ENCODE measurements at places on chromosomes 1 and 21.

- H3K4me1 ChIP-seq: no peaks in the 10 kb centered on the region
- H3K36me3 ChIP-seq: no peaks in the 10 kb centered on the region
- DNase-seq: no peak
- no peak overlapping the region for H3K27ac ChIP-seq
- no peaks in the 10 kb centered on the region for H3K27me3 ChIP-seq
Observed at GRCh38 chr1:63746129-63746864, 27.5 kb upstream of the ROR1 start.

- H3K27me3 ChIP-seq: no peaks in the 10 kb centered on the region
- H3K4me3 ChIP-seq: no peak overlapping the region
- peaks cover 6% of the 10 kb centered on the region for H3K4me1 ChIP-seq
- DNase-seq: no peak
Observed at GRCh38 chr1:185960422-185961321, 226.5 kb downstream of the HMCN1 start.

DNA sequence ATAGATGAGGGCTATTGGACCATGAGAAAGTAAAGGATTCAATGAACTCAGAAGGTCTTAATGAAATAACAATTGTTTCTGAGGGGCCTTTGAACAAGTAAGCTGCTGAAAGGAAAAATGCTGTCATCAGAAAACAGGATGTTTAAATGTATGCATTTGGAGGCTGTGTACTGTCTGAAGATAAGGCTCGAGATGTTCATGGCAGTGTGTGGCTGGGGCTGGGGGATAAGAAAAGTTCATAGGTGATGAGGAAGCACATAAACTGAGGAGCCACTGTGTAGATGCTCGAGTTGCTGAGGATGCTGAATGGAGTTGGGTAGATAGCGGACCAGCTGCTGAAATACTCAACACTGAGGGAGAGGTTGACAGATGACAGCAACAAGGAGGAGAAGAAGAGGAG lies 17.8 kb downstream of the THEM4 start:
- no peaks in the 10 kb centered on the region for H3K27me3 ChIP-seq
- peaks cover 2% of the 10 kb centered on the region for H3K4me1 ChIP-seq
- DNase-seq: no peak
- H3K36me3 ChIP-seq: peaks cover 49% of the 10 kb centered on the region
- H3K4me3 ChIP-seq: no peak overlapping the region

DNA sequence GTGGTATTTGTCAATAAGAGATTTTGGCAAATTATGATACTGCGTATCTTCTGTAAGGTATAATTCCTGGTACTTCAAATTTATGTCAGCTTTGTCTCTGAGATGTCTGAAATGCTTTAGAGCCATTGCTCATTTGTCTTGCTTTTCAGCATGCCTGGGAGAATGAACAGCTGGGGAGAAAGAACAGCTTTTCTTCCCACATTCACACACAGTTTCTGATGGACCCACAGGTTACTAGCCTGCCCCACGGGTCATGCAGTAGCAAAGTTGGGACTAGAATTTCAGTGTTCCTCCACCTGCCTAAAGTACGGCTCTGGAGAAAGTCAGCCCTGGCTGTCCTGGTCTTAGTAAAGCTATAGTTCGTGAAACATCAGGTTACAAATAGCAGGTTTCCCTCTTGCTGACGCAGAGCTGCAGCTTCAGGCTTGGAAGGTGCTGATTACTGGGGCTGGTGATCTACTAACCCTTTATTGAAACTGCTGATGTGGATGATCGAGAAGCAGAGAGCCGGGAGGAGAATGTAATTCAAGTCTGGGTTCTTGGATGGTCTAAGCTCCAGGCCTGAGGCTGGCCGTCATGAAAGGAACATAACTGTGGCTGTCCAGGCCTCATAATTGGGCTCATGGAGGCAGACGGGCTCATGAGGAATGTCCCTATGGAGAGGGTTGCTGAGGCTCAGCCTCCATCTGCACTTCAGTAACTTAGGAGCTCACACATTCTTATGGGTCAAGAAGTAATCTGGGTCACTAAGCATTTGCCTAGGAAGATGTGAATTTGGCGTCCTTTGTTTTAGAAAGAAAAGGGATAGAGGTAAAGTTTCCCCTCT lies 12.4 kb downstream of the GALNT2 start:
- no peak overlapping the region for H3K27ac ChIP-seq
- H3K4me1 ChIP-seq: no peaks in the 10 kb centered on the region
- no peak overlapping the region for H3K4me3 ChIP-seq
- no peaks in the 10 kb centered on the region for H3K27me3 ChIP-seq

DNA sequence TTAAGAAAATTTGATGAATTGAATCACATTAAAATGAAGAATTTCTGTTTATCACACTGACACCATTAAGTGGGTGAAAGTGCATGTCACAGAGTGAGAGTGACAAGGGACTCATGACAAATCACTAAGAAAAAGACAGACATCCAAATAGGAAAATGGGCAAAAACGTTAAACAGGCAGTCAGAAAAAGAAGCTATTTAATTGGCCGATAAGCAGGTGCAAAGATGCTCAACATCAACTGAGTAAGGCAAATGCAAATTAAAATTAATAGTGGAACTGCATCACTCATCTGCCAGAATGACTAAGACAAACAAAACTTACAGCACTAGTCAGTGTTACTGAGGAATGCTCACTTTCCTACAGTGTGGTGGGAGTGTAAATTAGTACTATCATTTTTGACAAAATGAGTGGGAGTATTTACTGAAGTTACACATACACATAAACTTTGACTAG lies 39.2 kb upstream of the RUNX1 start:
- no peaks in the 10 kb centered on the region for H3K27me3 ChIP-seq
- no peak overlapping the region for H3K27ac ChIP-seq
- no peak for DNase-seq
- H3K4me3 ChIP-seq: no peak overlapping the region
- H3K36me3 ChIP-seq: no peaks in the 10 kb centered on the region
- no peaks in the 10 kb centered on the region for H3K4me1 ChIP-seq

DNA sequence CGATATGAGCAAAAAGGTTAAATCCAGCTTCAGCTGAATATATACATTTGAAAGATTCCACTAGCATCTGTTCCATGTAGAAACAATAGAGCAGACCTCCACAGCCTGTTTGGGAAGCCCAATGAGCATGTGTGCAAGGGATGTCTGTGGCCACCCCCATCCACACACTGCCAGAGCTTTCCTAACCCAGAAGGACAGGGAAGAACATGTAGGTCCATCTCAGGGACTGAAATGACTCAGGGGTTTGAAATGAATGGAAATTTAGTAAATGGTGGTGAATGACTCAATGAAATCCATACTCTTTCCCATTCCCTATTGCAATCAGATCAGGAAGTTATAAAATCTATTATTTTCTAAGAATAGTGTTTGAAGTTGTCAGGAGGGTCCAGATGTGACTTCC lies 397.2 kb downstream of the DUSP10 start:
- H3K36me3 ChIP-seq: no peaks in the 10 kb centered on the region
- DNase-seq: no peak
- no peaks in the 10 kb centered on the region for H3K4me1 ChIP-seq
- no peak overlapping the region for H3K27ac ChIP-seq
- no peak overlapping the region for H3K4me3 ChIP-seq

DNA sequence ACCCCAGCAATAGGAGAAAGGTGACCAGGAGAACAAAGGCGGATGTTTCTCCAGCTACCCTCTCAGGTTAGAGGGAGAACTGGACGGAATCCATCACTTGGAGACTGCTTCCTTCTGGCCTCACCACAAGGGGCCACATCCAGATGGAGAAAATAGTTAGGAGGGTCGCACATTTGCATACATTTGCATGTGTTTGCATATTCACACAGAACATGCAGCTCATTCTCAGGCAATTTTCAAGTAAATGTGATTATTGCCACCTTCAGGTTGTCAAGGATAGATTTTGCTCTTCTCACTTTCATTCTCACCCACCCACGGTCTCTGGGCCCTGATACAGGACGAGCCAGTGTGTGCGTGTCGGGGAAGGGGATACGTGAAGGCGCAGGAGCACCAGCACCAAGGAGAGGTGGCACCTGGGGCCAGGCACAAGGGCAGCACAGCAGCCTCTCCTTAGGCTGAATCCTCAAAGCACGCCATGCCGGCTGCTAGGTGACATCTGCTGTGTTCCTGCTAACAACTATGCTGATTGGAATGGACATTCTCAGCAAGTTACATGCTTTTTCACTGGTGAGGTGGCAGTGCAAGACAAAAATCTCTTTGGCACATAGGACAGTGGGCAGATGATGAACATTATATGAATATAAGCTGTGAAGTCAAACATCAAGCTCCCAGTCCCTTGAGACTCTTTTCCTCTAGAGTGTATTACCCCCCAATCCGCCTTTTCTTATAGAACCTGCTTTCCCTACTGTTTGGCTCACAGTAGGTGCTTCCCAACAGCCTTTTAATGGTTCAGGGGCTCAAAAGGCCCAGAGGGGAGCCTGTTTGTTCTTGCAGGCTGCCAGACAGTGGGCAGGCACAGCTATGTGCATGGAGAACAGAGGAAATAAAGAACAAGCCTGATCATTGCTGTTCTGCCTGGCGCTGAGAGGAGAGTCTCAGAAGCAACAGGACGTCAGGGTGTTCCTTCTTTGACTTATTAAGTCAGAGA lies 14.3 kb downstream of the ACKR1 start:
- H3K36me3 ChIP-seq: no peaks in the 10 kb centered on the region
- DNase-seq: no peak
- no peaks in the 10 kb centered on the region for H3K4me1 ChIP-seq
- no peak overlapping the region for H3K27ac ChIP-seq
- H3K4me3 ChIP-seq: no peak overlapping the region

- no peak overlapping the region for H3K27ac ChIP-seq
- no peak overlapping the region for H3K4me3 ChIP-seq
- H3K36me3 ChIP-seq: no peaks in the 10 kb centered on the region
- no peaks in the 10 kb centered on the region for H3K4me1 ChIP-seq
- no peaks in the 10 kb centered on the region for H3K27me3 ChIP-seq
Observed at GRCh38 chr1:197277166-197277565, 9.1 kb downstream of the CRB1 start.

DNA sequence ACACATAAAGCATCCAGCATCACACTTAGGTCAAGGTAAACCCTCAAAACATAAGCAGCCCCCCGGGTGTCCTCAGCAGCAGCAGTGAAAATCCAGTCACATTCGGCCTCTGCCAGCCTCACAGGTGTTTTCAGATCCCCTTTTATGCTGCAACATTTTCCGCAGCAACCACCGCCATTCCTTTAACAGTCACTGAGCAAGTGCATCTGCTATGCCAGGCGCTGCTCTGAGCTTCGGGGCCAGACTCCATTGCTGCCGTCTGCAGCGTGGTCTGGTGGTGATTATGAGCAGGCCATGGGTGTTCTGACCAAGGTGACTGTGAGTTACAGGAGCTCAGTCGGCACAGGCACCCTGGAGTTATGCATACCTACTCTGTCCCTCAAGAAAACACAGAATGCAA lies 4.5 kb downstream of the URB1 start:
- H3K4me3 ChIP-seq: no peak overlapping the region
- H3K4me1 ChIP-seq: peaks cover 21% of the 10 kb centered on the region
- no peak for DNase-seq
- H3K36me3 ChIP-seq: peaks cover 28% of the 10 kb centered on the region

DNA sequence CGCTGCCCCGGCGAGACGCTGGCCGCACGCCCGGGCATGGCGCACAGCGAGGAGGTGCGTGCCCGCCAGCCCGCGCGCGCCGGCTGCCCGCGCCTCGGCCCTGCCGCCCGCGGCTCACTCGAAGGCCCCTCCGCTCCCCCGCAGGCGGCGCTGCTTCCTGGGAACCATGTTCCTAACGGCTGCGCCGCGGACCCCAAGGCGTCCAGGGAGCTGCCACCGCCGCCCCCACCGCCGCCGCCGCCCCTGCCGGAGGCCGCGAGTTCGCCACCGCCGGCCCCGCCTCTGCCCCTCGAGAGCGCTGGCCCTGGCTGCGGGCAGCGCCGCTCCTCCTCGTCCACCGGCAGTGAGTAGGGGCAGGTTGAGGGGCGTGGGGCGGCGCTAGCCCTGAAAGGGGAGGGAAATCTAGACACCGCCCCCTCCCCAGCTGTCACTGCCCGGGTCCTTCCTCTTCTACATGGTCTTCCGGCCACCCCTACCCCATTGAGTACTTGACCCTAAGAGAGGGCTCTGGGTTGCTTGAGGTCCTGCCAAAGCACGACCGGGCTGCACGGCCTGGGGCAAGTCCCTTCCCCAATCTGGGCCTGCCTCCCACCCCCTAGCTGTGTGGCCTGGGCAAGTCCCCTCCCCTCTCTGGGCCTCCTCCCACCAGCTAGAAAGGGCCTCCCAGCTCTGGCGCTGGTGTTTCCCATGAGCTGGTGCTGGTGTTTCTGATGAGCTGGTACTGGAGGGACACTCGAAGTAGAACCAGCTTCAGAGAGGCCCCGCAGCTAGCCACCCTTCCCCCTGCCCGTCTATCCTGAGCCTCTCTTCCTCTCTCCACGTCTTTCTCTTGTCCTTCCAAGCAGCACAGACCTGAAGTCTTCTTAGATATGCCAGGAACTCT lies 17.0 kb downstream of the TNFRSF25 start:
- no peaks in the 10 kb centered on the region for H3K36me3 ChIP-seq
- no peak overlapping the region for H3K27ac ChIP-seq
- no peaks in the 10 kb centered on the region for H3K27me3 ChIP-seq
- peaks cover 13% of the 10 kb centered on the region for H3K4me1 ChIP-seq
- H3K4me3 ChIP-seq: no peak overlapping the region

DNA sequence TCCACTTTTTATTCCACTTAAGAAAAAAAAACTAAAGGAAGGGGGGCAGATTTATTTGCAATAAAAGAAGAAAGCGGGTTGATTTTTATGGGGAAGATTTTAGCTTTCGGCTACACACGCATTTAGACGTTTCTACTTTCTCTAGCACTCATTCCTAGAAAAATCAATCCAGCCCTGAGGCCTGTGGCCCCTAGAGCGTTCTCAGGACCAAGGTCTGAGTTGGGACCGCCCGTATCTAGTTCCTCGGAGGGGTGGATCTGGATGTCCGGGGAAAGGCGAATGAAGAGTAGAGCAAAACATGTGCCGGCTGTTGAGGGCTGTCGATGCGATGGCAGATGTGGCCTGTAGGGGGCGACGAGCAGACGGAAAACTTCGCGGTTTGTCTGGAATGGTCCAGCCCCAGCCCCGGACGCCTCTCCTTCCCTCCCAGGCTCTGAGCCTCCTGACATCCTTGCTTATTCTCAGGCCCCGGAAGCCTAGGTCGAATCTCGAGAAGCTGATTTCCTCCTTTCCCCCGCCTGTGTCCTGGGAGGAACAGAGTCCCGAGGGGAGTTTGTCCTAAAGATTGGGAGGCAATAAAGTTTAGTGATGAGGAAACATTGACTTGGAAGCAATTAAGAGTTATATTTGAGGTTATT lies 5.2 kb downstream of the FOXD3 start:
- H3K36me3 ChIP-seq: no peaks in the 10 kb centered on the region
- H3K4me3 ChIP-seq: no peak overlapping the region
- 0 out of 2 replicates have a peak, but pooled peaks cover 2% of the 10 kb centered on the region for H3K4me1 ChIP-seq

- H3K36me3 ChIP-seq: no peaks in the 10 kb centered on the region
- no peak overlapping the region for H3K4me3 ChIP-seq
- no peak overlapping the region for H3K27ac ChIP-seq
- H3K4me1 ChIP-seq: no peaks in the 10 kb centered on the region
- DNase-seq: no peak
Observed at GRCh38 chr1:100565533-100565932, 27.6 kb downstream of the GPR88 start.

DNA sequence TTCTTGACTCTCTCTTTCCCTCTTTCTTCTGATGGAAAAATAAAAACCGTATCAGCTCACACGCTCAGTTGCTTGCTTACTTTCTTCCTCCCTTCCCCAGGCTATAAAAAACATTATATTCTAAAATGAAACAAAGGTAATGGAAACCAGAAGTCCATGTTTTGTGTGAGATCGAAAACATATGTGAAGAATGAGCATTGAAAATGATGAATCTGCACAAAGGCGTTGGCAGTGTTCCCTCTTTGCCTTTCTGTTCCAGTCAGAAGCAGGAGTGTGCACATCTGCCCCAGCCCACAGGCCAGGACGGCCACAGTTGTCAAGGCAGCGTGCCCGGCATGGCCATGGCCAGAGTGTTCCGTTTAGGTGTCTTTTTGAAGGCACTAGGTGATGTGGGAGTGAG lies 185.3 kb upstream of the USP24 start:
- no peak for DNase-seq
- H3K27ac ChIP-seq: no peak overlapping the region
- H3K4me3 ChIP-seq: no peak overlapping the region
- H3K4me1 ChIP-seq: 0 out of 2 replicates have a peak, but pooled peaks cover 2% of the 10 kb centered on the region
- H3K36me3 ChIP-seq: no peaks in the 10 kb centered on the region
